ENCODE measurements at places on chromosomes 3 and 15.

DNA sequence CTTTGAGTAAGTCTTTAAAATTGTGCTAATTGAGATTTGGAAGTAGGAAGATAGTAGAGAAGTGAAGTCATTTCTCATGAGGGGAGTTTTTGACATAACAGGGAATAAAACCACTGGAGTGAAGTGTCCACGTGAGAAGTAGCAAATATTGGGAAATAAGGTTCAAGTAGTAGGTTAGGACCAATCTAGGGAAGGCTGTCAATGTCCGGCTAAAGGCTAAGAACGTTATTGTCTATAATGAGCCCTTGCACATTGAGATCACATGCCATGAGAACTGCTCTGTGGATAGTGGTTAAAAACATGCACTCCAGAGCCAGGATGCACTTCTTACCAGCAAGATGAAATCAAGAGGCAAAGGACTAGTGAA is 459.9 kb upstream of the TPRG1 start:
- DNase-seq: no peak

DNA sequence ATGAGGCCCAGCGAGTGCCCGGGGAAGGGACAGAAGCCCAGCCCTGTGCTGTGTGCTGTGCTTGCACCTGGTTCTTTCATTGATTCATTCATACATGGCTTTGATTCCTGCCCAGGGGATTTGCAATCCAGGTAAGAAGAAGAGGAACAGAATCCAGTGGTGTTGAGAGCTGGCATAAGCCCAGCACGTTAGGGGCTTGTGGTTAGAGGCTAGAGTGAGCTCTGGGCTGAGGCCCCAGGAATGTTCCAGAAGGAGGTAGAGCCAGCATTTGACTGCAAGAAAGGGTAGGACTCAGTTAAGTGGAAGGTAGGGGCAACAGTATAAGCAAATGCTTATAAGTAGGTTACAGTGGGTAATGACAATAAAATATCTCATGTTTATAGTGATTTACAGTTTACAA is 2.3 kb downstream of the VWA5B2 start:
- DNase-seq: no peak

- DNase-seq: no peak
Observed at GRCh38 chr3:111571907-111572460, 23.2 kb downstream of the ZBED2 start.

DNA sequence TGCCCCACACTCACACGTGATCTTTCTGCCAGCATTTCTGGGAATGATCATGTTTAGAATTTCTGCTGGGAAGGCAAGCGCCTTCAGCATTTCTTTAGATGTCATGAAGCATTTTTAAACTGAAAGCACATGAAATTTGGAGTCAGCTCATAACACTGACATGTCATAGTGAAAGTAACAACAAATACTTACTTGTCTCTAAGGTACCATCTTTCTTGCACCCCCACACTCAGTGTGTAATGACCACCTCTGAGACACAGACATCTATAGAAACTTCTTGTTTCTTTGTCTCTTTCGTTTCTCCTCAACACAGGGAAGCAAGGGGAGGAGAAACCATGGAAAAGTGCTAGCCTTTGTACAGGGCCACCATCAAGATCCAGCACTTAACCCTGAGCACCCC is 171.7 kb downstream of the RORA start:
- DNase-seq: no peak

GRCh38 chr15:80003934-80004472 is 33.0 kb upstream of the BCL2A1 start:
- no peak for DNase-seq

- no peak for DNase-seq
Observed at GRCh38 chr3:129402616-129403015, 25.8 kb downstream of the EFCAB12 start.

GRCh38 chr3:149832086-149832485 is 19.1 kb downstream of the RNF13 start:
- no peak for DNase-seq

DNA sequence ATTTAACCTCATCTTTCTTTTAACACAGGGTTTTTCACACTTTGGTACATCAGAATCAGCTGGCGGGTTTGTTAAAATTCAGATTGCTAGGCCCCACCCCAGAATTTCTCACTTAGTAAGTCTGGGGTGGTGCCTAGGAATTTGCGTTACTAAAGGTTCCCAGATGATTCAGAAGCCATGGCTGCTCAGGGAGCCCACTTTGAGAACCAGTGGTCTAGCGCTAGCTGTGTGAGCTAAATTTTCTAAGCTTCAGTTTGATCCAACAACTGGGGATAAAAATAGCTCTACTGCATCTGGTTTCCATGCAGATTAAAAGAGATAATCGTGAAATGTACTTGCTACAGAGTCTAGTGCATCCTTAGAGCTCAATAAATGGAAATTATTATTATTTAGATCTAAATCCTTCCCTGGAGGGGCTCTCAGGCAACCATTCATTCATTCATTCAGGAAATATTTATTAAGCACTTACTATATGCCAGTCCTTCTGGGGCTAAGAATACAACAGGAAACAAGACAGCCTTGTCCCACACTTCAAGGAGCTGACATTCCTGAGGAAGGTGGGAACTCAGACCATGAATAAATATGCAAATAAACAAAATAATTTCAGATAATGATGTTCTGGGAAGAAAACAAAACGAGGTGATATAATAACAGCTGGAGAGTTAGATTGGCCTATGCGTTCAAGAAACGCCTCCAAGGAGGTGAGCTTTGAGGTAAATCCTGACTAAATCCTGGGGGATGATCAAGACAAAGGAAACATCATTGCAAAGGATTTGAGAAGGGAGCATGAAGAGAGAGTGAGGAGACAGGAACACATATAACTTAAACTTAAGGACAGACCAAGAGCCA is 3.9 kb upstream of the CIDEC start:
- no peak for DNase-seq

DNA sequence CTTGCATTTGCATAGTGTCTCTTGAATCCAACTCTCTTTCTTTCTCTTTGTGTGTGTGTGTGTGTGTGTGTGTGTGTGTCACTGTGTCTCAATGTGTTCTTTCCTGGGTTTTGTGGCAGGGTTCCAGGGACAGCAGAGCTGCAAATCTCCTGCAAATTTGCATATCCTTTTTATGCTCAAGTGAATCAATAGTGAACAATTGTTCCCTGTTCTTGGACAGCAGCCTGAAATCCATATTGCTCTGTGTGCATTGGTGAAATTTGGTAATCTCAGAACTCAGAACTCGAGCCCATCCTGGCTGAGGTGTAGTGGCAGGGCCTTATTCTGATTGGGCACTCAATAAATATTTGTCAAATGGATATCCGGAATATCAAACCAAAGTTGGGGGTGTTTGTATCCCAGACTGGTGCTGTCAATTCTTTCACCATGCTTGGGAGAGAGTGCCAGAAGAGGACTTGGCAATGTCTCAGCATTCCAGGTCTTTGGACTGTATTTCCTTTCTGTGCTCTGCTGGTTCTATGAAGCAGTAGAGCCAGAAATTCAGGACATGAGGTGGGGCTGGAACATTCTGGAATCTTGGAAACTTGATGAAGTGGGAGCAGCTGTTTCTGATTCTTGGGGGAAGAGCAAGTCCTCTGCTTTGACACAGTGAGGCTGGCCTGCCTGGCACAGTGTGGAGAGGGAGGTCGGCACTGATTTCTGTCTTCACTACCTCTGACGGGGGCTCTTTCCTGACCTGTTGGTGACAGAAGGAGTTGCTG is 380.6 kb upstream of the C2CD4B start:
- DNase-seq: peak; percentile 64

DNA sequence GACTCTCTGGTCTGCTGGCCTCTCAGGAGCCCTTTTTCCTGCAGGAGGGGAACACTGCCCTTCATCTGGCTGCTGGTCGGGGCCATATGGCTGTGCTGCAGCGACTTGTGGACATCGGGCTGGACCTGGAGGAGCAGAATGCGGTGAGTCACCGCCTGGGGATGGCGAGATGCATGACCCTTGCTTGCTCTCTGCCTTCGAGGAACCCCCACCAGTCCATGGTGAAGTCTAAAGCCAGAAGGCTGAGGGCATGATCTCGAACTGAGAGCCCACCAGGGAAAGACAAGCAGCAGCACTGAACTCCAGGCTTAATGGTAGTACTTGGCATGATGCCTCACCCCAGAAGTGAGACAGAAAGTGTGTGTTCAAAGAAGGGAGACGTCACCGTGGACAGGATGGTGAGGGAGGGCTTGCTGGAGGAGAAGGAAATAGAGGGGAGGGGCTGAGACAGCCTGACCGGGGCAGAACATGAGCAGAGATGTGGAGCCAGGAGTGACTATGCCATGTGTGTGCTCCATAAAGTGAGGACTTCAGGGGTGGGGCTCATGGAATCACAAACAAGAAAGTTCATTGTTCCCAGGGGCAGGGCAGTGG is 19.2 kb downstream of the ANKDD1A start:
- no peak for DNase-seq

DNA sequence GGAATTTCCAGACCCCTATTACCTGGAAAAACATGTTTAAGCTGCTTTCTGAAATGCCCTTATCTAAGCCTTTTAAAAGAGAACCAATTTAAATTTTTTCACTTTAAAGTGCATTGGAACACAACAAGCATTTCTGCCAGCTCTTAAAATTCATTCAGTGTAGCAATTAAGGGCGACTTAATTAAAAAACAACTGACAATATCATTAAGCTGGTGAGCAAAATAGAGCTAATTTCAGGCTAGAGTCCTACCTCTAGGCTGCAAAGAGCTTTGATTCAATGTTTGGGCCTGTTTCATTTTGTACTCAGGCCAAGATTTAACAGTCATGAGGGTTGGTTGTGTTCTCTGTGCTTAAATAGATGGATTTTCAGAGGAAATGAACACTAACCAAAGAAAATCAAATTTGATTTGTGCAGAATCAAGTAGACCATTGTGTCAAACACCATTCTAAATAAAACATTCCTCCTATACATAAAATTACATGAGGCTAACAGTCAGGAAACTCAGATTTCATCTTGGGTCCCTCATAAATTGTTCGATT is 114.6 kb downstream of the TMEM108 start:
- peak; percentile 37 for DNase-seq

DNA sequence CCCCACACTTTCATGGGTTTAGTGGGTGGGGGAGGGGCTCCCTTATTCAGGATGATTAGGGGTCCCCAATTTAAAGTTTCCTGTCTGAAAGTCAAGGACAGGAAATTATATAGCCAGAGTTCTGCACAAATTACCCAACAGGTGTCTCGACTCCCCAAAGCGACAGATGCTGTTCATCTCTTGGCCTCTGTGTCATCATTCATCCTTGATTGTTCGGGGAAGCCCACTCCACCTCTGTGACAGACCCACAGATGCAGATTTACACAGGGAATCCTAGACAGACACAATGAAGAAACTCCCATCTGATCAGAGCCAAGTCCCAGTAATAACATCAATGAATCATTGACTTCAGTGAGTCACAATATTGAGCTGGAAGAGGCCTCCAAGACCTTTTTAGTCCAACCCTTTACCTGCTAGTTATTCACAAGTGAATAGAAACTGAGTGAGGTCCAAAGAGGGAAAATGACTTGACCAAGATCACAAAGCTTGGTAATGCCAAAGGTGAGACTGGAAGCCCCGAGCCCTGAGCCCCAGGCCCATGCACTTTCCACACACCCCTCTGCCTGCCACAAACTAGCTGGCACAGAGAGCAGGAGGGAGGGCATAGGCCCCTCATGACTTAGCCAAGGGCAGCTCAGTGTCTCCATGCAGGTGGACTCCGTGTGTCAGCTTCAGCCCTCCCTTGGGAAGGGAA is 7.9 kb upstream of the SRP14 start:
- no peak for DNase-seq

GRCh38 chr15:67087507-67088172 is 22.2 kb downstream of the SMAD3 start:
- DNase-seq: no peak

DNA sequence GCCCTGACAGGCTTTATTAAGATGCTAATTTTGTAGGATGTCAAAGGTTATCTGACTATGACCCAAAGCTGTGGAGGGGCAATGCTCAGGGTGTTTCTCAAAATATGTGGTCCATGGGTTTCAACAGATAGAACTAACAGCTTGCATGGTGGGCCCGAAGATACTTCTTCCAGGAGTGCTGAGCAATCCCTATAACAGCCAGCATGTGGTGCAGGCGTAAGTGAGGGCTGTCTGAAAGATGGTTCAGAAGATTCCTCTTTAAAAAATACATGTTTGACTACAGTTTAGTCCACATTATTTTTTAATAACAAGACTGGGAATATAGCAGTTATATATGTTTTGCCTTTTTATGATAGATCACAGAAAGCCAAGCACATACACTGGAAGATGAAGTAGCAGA is 7.6 kb downstream of the SCG3 start:
- no peak for DNase-seq

DNA sequence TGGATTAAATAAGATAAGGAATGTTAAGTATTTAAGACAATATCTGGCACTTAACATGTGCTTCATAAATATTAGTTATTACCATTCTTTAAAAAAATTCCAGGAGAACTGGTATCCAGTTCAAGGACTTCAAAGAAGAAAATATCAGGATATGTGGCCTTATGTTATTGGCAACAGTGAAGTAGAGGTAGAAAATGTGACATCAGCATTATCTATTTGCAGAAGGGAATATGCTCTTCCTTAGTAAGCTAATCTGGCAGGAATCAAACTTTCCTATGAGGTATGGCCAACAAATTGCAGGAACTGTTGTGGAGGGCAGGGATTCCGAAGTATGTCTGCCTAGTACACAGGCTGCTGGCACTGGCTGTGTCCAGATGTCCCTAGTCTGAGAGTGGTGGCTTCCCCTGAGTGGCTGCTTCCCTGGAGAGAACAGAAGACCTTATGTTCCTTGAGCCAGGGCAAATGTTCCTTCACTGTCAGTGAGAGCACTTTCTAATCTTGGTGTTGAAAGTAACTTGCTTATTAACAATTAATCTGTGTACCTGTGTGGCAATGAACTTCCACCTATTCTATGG is 351.7 kb upstream of the THRB start:
- DNase-seq: no peak

DNA sequence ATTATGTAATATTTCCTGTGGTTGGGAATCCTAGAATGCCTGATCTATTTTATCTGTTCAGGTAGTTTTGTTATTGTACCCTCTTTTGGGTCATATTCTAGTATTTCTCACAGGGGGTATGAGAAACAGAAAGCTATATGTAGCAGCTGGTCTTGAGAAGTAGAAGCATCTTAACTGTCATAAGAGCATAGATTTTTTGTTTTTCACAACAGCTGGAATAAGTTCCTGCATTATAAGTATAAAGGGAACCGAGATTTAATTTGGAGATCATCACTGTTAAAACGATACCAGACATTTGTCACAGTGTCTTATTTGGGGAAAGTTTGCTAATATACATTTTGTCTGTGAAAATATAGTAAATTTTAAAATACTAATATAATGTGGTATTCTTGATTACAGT is 4.8 kb downstream of the RAP2B start:
- DNase-seq: no peak

- DNase-seq: no peak
Observed at GRCh38 chr15:98103570-98103969, 143.1 kb downstream of the ARRDC4 start.

- DNase-seq: no peak
Observed at GRCh38 chr3:94406595-94406994, 343.7 kb downstream of the NSUN3 start.

- DNase-seq: no peak
Observed at GRCh38 chr3:13827256-13827655, 52.6 kb downstream of the WNT7A start.

GRCh38 chr3:183151821-183152351 is 10.6 kb downstream of the LAMP3 start:
- no peak for DNase-seq
